H7 (cell line): ENCODE measurements at places on chromosomes 2 and 18. TPM values are rescaled to one million over a fixed set of nuclear protein-coding genes. Genes with fewer than 3 reads are reported as not detected.

Gene CNDP1
- not detected in 2 replicates for total RNA-seq

GRCh38 chr2:102074152-102074783 lies 68.3 kb upstream of the IL1R1 start:
- DNase-seq: no peak

Gene CHRND
- total RNA-seq: not detected in 2 replicates

DNA sequence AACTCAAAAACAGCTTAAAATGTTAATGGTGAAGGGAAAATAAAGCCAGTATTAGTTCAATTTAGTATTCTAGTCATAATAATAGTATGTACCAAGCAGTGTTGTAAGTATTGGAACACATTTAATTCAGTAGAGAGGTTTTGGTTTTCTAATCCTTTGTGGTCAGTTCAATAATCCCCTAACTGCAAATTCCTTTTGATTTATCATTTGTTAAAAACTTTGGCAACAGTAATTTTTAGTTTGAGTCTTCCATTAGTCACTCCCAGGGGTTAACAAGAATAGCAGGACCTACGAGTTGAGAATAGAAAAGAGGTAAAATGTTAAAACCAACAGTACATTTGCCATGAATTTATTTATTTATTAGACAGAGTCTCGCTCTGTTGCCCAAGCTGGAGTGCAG lies 10.7 kb downstream of the MRPL44 start:
- no peak for DNase-seq

DNA sequence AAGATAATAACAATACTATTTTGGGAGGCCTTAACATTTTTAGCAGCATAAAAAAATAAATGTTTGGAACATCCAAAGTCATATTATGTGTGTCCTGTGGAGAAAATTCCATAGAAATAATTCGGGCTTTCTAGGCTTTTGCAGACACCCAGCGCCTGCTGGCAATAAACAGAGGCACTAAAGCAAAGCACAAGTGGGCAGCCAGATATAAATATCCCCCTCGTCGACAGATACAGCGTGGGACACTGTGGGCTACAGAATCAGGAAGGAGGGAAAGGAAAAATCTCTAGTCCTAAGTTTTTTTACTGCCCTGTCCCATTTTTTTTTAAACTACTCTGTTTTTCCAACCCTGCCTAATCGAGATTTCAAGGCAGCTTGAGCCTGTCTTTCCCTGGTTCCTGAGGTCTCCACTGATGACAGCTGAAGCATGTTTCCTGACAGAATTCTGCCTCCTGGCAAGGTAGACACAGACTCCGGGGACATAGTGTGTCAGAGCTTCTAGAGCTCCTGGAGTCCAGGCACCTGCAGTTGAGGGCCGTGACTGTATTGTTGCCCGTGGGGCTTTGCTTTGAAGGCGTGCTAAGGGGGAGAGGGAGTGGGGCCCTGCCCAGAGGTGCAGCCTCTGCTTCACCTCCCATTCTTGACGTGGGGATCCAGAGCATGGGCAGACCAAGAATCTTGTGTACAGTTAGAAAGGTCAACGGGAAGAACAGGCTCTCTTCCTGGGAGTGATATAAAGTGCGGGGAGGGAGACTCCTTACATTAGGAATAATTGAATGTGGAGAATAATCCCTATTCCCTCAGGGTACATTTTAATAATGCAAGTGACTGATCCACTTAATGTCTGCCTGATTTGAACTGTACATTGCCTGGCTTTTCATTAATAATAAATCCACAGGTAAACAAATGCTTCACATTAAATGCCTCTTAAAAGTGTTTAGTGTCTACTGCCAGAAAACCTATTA lies 232.3 kb downstream of the DCC start:
- DNase-seq: no peak

Gene DNAJC5G
- not detected in 2 replicates for total RNA-seq

DNA sequence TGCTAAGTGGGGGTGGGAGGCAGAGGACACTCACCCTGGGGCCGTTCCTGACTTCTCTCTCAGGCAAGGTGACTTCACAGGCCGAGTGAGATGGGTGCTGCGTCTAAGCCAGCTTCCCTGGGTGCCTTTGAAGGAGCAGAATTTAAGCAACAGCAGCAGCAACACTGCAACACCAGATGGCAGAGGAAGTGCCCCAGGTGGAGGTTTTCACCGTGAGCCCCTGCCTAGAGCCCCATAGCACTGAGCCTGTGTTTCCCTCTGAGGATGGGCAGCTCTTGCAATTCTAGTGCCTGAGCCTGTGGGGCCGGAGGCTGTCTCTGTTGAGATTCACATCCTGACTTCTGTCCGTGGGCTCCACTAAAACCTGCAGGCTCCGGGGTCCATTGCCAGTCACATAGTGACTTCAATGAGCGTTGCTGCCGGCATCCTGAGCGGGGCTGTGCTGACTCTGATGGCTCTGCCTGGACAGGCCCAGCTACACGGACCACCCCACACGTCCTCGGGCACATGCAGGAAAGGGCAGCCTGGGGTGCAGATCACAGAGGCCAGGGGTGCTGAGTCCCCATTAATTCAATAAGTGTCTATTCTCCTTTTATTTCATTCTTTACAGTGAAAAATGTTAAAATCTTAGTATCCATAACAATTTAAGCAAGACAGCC lies 218.8 kb downstream of the SNTG2 start:
- DNase-seq: no peak

Gene GNLY
- not detected in 2 replicates for total RNA-seq

Gene DSG1
- total RNA-seq: 0.14 TPM in 1 of 2 replicates, not detected in the other

GRCh38 chr2:234375176-234375880 lies 121.6 kb downstream of the ARL4C start:
- DNase-seq: no peak

Gene ANKRD30B
- total RNA-seq: not detected in 2 replicates

DNA sequence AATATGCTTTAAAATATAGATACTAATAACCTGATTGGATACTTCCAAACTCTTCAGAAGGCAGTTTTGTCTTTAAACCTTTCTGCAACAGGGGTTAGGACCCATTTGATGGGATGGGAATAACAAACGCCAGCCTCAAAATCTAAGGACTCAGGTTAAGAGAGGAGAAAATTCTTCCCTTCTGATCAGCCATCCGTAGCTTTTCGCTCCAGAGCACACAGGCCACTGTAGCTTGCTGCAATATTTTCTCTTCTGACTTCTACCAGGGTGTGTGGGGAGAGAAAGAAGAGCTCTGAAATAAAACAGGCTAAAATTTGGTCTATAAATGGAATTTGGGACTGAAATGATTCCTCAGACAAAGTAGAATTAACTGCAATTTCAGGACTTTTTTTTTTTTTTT lies 95.1 kb downstream of the ALPK2 start:
- no peak for DNase-seq

GRCh38 chr2:182642328-182642727 lies 73.7 kb upstream of the DNAJC10 start:
- peak; percentile 31 for DNase-seq
